Ovary (tissue), 10 donors: ENCODE measurements at places on chromosomes 5 and 9. TPM values are rescaled to one million over a fixed set of nuclear protein-coding genes. Genes with fewer than 3 reads are reported as not detected.

- DNase-seq: no peak
Measured at GRCh38 chr9:7402334-7403027, 397.1 kb downstream of the DMAC1 start.

Gene IRX1
- total RNA-seq: not detected

Gene PRUNE2
- total RNA-seq: 11.2 TPM

Gene PDGFRB
- 111 TPM for total RNA-seq

Gene LSM11
- 5.5 TPM for total RNA-seq

Gene FREM1
- total RNA-seq: 4.0 TPM

Gene GMCL2
- not detected for total RNA-seq

Gene BHMT
- total RNA-seq: 0.34 TPM

Gene GABRA6
- total RNA-seq: not detected
